ENCODE measurements at places on chromosomes 13 and 19.
A peak's percentile ranks its signal among the peaks of the same experiment; 100 is the strongest.

GRCh38 chr13:37446503-37446902 is 152.1 kb downstream of the POSTN start:
- peak; percentile 38 for DNase-seq

DNA sequence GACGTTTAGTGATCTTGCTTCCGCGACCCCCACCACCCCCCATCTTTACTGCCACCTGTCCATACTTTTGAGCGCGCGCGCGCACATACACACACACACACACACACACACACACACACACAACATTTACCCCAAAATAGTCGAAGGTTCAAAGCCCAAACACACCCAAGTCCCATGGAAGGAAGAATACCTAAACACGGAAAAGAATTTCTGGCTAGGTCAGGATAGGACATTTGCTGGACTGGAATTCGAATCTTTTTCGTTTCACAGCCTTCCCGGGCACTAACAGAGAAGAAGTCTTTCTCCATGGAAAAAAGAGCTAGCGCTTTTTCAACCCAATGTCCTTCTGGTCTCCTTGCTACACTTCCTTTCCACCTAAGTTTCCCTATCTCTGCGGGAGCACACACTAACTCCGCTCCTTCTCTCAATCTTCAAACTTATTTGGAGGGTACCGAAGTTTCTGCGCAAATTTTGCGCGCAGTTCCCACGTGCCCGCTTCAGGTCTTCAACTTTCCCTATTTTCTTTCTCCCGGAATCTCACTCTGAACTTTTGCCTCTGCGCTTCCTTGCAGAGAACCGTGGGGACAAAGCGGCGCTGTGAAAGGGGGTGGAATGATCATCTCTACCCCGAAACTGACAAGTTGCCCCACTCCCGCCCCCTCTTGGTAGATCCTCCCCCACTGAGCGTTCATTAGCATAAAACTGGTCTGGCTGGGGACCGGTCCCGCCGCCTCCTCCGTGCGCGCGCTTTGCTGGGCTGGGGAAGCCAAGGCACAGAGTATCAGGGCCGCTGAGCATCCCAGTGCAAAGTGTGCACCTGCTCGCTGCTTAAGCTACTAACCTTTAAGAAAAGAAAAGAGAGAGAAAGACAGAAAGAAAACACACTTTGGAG is 2.7 kb downstream of the DACH1 start:
- no peak for DNase-seq

- no peak for DNase-seq
Observed at GRCh38 chr13:73465617-73465971, 406.8 kb downstream of the KLF5 start.

GRCh38 chr19:12784871-12785430 is 6.3 kb upstream of the JUNB start:
- no peak for DNase-seq

GRCh38 chr13:52105841-52106240 is 23.0 kb downstream of the NEK5 start:
- DNase-seq = no peak

GRCh38 chr13:39684531-39685137 is 29.2 kb downstream of the COG6 start:
- DNase-seq = no peak

DNA sequence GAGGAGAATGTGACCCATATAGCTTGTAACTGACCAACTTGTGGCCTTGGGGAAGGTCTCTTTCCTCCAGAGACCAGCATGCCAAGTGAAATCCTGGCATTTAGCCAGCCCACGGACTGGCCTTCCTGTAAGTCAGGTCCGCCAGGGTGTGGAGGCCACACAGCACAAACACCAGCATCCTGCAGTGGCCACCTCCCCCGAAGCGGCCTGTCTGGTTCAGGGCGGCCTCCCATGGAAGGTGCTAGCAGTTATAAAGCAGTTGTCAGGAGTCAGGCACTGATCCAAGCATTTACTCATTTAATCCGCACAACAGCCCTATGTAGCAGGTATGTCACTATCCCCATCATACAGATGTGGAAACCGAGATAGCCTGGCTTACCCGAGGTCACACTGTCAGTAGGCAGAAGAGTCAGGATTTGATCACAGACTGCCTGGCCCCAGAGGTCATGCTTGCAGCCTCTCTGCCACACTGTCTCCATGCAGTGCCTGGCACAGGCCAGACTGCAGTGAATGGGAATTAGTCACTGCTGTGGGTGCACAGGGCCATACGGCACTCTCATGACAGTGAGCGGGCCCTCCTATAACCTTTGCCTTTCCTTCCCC is 36.7 kb downstream of the CAPN12 start:
- no peak for DNase-seq

DNA sequence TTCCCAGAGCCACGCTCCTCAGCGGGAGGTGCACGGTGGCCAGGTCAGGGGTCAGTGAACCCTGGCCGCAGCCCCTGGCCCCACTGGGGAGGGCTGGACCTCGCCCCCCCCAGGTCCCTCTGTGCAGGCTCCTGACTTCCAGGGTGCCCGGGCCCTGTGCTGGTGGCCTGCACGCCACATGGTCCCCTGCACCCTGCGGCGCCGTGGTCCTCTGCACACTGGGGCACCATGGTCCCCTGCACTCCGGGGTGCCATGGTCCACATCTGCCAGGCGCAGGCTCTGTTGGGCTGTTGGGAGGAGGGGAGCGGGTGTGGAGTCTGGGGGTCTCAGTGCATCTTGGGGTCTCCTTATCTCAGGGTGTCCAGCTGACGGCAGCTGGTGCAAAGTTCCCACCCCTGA is 23.3 kb upstream of the TMEM255B start:
- DNase-seq = no peak

DNA sequence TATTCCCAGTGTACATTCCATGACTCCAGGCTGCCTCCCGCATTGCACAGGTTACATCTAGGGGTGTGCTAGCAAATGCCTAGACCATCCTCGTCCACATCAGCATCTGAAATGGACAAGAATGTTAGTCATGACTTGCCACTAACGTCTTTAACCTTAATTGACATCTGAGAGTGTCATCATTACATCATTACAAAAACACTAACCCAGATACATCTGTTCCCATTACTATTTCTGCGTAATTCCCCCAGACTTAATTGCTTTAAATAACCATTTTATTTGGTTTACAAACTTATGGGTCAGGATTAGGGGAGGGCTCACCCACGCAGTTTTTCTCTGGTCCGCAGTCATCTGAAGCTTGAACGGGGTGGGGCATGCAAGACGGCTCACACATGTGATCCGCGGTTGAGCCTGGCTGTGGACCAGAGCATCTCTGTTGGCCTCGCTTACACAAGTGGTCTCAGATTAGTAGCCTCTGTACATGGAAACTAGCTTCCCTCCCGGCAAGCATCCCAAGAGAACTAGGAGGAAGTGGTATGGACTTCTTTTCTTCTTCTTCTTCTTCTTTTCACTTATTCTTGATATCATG is 15.9 kb downstream of the KL start:
- DNase-seq = no peak

DNA sequence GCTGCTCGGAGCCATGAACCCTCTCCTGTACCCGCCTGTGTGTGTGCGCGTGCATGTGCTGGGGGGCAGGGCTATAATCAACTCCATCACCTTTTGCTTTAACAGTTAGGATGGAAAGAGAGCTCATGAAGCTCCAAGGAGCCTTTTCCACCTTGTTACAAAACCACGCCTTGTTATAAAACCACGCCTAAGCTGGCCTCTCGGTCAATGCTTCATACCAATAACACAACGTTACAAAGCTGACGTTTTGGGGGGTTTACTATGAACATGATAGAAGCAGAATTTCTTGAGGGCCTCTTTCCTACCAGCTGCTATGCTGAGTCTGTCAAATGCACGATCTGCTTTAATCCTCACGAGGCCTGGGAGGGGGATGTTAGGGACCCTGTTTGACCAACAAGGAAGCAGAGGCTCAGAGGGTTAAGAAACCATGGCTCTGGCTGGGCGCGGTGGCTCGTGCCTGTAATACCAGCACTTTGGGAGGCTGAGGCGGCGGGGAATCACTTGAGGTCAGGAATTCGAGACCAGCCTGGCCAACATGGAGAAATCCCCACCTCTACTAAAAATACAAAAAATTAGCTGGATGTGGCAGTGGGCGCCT is 11.9 kb downstream of the CAPS start:
- DNase-seq = no peak

- no peak for DNase-seq
Observed at GRCh38 chr19:51181913-51182419, 39.9 kb downstream of the SIGLEC7 start.

DNA sequence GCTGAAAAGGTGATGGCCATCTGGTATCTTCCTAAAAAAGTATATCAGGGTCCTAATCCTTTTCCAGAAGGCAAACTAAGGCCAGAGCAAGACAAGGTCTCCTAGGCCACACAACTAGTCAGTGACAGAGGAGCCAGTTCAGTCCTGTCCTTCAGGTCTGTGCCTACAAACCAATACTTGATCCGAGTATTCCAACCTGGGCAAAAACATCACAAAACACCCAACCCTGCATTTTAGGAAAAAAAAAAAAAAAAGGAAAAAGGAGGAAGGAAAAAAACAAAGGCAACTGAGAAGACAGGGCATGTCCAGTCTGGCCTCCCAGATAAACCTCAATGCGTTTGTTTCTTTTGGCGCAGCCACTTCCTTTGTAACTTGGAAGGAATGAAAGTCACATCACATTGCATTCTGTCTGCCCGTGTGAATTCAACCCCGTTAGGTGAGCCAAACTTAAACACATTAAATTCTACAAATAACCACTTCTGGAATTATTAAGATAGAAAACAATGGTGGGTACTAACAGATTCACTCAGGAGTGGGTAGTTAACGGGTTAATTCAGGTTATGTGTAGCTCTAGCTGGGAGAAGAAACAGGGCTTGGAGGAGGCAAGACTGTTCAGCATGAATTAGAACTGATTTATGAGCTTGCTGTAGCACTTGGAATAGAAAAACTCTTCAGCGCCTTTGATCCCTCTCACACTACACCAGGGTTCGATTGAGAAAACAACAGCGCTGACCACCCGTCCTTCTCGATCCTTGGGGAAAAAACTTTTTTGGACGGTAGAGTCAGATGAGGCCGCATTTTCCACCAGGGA is 43.0 kb upstream of the HNRNPA1L2 start:
- no peak for DNase-seq

DNA sequence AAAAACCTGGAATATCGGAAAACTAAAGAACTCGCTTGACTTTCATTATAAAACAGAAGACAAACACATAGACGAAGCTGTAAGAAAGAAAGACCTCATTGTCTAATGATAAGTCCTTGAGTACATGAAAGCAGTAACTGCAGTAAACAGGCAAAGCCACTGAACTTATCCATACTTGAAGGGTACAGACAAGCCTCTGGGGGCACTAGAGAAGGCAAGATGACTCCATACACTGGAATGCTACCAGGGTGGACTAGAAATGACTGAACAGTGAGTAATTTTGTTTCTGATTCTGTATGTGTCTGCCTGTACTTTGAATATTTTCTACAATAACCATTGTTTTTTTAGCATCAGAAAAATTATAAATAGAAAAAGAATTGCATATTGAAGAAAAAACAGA is 507.9 kb downstream of the UQCRFS1 start:
- DNase-seq = no peak

DNA sequence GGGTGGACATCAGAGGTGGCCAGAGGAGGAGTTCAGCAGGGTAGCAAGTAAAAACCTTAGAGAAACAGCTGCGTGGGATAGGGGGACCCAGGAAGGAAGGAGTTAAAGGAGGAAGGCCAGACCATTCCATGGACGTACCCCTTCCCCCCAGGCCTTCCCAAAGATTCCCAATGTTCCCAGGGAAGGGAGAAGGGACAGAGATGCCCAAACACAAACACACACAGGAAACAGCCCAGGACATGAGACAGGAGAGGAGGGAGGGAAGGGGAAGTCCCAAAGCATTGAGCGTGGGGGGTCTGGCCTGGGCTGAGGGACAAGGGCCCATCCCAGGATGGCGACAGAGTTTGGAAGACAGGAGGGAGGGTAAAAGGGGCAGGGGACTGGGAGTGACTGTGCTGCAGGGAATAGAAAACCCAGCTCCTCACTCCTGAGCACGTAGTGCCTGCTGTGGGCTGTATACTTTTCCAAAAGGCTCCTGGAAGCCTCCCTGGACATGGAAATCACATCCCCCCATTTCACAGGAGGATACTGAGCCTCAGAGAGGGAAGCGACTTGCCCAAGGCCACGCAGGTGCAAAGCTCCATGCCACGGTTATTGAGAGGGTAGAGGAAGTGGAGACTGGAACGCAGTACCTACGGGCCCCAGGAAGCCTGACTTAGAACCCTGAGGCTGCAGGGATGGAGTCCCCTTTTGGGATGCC is 1.1 kb downstream of the SYDE1 start:
- peak; percentile 43 for DNase-seq

GRCh38 chr19:20640023-20640422 is 21.3 kb downstream of the ZNF626 start:
- no peak for DNase-seq

- no peak for DNase-seq
Observed at GRCh38 chr13:33869005-33869404, 51.1 kb downstream of the RFC3 start.
